COLO829 (cell line): ENCODE measurements at places on chromosomes 7 and 10.

DNA sequence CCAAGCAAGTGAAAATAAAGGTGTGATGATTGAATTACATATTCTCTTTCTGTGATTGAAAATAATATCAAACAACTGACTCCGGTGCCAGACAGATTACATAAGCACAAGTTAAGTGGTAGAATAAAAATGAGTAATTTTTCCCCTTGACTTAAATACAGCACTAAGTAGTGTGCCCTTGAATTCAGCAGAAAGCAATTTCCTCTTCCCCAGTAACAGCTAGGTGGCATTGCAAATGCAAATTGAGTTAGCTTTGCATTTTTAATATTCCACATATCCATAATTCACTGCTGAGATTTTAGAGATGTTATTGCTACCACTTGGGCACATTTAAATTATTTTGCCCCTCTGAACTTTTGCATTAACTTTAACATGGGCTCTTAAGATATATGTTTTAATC, 89.8 kb upstream of the NPVF start:
- no peak for DNase-seq

GRCh38 chr7:68977385-68978055, 620.8 kb upstream of the AUTS2 start:
- no peak for DNase-seq

GRCh38 chr7:68474661-68475216, 1123.5 kb upstream of the AUTS2 start:
- no peak for DNase-seq

DNA sequence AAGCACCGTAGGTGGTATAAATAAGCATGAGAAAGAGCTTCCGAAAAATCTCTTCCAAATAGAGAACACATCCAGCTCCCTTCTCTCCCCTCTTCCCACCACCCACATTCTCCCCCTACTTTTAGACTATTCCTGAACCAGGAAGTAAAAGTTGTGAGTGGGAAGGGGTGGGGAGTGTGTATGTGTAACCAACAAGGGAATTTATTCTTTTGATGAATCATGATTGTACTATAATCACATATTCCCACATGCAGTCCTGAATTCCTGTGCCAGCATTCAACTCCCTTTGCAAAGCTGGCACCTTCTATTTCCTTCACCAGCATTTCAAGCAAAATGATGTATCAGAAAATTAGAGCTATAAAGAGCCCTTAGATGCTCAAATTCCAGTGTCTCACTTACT, 230.6 kb upstream of the CHRM2 start:
- no peak for DNase-seq

DNA sequence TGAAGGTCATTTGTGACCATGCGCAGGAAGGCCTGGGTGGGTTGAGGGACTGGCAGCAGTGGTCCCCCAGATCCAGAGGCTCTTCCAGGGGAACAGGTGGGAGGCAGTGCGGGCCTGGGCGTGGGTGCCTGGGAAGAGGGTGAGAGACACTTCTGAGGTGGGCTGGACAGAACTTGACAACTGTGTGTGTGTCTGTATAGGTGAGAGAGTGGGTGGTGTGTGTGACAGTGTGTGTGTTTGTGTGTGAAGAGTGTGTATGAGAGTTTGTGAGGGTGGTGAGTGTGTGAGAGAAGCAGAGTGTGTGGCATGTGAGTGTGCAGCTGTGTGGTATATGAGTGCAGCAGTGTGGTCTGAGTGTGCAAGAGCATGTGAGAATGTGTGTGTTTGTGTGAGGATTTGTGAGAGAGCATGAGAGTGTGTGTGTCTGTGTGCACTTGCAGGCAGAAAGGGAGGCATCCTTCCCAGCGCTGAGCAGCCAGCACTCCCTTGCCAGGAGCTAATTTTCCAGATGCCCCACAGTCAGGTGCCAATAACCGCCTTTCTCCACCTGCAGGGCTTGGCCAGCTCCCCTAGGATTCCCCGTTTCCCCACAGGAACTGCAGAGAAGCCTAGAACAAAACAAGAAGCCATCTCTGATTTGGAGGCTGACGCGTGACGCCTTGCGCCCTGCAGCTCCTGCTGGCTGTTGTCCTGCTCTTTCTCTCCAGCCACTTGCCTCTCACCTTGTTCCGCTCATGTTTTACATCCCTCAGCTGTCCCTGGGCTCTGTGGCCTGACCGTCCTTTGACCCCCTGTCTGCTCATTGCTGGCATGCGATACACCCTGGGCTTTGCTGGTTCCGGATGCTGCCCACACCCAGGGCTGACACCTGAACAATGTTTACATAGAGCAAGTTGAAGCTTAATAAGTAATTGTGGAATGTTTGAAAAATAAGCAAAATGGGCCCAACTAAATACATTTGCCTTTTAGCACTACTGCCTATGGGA, 88.0 kb downstream of the TMEM178B start:
- no peak for DNase-seq

- DNase-seq, result peak; percentile 85
These were observed at the start of gene IGF2BP3 for GRCh38 chr7:23470330-23471105. IGF2BP3 (minus strand) TSS chr7:23470491; CDS start chr7:23470110, 381 bp downstream.

- peak; percentile 32 for DNase-seq
These were observed 3.8 kb upstream of the DMTF1 start for GRCh38 chr7:87148332-87148955.

DNA sequence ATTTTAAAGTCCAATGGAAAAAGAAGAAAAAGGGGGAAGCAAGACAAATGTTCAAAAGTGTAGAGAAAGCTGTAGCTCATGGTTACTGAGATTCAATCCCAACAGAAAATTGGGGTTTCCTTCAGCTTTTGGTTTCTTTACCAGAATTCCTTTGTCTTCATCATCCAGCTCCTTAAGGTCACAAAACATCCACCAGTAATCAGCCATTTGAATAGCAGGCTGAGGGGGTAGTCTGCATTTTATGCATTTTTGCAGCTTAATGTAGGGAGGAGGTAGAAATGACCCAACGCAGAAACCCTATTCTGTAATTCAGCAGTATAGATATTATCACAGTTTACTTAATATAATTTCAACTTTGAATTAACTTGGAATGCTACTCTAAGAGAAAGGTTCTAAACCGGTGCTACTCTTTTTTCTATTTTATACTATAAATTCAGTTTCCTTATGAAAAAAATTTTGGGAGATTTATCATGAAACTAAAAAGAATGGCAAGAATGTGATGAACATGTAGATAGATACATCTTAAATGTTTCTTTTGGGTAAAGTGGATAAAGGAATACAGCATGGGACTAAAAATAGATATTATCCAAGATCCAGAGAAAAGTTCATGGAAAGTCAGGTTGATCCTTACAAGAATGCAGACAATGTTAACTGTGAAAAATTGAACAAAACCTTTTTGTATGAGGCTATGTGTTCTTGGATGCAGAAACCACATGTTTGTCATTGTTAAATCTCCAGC, 596.9 kb downstream of the PHTF2 start:
- DNase-seq, result no peak

GRCh38 chr10:15821046-15821683, 39.1 kb downstream of the MINDY3 start:
- no peak for DNase-seq

GRCh38 chr10:94608559-94608958, 63.0 kb downstream of the HELLS start:
- no peak for DNase-seq

DNA sequence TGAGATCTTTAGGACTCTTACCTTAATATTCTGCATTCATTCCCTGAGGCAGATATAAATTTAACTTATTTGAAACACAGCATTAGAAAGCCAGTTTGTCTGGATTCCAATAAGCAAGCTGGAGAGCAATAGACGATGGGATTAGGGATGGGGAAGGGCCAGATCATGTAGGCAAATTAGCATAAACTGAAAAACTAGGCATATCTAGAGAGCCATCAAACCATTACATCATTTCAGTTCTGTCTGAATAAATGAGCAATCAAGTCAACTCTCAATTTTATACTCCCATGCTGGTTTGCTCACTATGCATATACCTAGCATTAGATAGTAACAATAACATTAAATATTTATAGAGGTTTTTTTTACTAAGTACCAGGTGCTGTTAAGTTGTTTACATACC, 583.6 kb upstream of the LRRN3 start:
- no peak for DNase-seq

DNA sequence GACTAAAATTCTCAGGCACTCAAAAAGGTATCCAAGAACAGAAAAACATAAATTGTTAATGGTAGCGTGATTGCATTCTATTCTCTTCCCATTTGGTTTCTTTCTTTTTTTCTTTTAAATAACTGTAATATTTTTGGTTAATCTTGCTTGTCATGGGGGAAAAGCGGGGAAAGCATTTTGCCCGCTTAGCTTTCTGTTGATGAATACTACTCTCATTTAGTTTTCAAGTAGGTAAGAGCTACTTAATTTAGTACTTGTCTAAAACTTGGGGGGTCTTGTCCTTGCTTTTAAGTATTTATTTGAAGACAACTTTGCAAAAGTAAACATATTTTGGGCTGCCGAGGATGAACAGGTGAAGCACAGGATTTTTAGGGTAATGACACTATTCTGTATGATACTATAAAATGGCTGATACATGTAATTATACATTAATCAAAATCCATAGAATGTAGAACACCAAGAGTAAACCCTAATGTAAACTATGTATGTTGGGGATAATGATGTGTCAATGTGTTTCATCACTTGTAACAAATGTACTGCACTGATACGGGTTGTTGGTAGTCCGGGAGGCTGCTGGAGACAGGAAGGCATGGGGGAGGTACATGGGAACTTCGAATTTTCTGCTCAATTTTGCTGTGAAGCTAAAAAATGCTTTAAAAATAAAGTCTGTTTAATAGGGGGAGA, 1.7 kb downstream of the TES start:
- no peak for DNase-seq

DNA sequence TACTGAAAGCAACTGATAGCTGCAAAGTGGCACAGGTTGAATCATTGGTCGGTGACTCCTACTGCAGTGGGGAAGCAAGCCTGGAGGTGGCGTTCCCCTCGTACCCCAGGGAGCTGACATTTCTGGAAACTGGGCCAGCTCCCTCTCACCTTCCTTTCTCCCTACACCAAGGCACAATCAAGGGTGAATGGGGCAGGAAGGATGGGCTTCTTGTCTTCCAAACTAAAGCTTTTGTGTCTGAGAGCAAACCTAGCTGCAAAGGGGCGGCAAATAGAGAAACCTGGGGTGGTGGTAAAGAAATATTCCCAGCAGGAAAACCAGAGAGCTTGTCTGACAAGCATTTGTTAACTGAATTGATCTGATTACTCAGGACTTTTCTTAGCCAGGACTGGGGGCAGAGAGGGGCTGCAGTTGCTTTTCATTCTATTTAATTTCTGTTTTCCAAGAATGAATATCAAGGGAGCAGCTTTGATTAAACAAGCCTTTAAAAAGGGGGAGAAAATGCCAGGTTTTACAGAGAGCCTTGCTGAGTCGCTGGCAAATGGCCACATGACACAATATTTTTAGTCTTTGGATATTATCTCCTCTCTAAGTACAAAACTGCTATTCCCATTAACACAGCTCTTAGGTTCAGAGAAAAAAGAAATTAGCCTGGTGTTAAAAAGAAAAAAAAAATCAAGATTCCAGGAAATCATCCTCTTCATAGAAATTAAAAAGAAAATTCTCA, 27.8 kb downstream of the CDHR3 start:
- no peak for DNase-seq

GRCh38 chr10:23884670-23885069, 324.3 kb upstream of the KIAA1217 start:
- no peak for DNase-seq

- no peak for DNase-seq
These were observed 190.4 kb downstream of the SLC25A13 start for GRCh38 chr7:96131525-96131924.

- DNase-seq, result no peak
These were observed 4.3 kb downstream of the HOXA10 start for GRCh38 chr7:27169658-27170425.

DNA sequence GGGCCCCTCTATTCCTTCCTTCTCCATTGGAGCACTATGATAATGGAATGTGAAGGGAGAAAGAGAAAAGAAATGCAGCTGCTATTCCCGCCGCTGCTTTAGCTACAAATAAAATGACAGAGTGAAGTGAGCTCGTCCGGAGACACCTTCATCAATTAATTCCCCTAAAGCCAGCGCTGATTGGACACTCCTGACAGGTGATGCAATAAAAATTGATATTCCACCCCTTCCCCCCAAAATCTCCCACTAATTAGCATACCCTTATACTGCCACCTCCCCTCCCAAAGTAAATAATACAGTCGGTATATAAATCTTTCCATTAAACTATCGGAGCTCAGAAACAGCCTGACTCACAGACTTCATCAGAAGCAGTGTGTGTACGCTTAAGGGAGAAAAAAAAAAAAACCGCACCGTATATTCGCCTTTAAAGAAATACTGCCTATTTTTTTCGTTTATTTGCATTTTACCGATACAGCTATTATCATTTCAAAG, 7.3 kb downstream of the SKIDA1 start:
- no peak for DNase-seq

GRCh38 chr10:87585565-87586514, 73.8 kb upstream of the PAPSS2 start:
- DNase-seq, result no peak

DNA sequence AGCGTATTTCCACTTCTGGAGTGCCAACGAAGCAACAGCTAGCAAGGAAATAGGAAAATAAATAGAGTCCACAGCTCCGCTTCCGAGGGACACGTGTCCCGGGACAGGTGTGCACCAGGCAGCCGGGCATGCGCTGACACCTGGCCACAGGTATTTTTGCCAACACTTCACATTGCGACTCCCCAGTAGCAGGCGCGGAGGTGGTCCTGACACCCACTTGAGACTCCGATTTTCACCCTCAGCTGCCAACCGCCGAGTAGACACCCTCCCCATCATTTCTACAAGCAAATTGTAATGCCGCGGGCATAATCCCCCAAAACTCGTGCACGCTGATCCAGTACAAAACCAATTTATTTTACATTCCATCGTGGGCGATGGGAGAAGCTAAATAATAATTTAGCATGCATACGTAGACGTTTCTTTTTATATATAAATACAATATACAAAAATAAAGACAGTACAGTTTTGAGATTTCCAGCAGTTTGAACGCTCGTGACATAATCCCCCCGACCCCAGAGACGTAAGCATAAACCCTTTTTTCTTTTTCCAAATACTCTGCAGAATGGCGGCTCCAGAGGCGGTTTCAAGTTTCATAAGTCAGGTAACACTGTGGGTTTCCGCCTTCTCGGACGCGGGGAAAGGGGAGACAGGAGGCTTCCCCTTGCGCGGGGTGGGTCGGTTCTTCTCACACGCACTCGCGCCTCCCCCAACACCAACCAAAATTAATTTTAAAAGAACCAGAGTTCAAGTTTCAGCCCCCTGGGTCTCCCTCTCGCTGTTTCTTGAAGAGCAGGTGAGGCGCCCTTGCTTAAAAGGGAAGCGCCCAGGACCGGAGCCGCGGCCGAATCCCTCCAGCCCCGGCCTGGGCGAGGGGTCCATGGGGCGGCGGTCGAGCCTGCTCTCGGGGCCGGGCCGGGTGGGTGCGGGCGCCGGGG, 5.7 kb downstream of the MNX1 start:
- no peak for DNase-seq

GRCh38 chr7:54397836-54398612, 144.2 kb upstream of the VSTM2A start:
- no peak for DNase-seq

DNA sequence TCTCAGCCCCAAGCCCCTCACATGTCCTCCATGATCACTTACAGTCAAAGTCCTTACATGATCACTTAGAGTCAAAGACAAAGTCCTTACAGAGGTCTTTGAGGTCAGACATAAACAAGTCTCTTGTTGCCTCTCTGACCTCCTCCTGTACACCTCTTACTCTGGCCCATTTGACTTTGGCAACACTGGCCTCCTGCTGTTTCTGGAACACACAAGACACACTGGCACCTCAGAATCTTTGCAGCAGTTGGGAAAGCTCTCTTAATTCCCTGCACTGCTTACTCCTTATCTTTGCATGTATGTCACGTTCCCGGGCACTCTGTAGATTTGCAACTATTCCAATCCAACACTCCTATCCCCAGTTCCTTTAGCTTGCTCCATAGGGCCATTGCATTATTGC, 102.3 kb downstream of the NSUN6 start:
- no peak for DNase-seq

- no peak for DNase-seq
These were observed 52.3 kb upstream of the CYP2C18 start for GRCh38 chr10:94631077-94631875.
